GM23248 (cell line): ENCODE measurements at places on chromosomes 5 and 9.

DNA sequence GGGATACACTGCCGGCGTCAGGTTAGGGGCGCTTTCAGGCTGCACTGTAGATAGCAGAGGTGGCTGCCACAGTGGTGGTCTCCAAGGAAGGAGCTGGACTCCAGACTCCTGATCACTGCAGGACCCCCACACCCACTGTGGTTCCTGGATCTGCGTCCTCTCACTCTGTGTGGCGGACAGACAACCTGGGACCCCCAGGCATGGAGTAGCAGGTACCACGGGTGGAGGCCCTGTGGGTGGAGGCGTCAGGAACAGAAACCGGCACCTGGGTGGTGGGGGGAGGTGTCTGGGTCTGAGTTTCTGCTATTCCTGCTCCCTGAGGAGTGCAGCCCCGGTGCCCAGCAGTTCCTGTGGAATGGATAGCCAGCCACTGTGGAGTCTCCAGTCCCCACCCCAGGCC lies 75.1 kb upstream of the PCAT7 start:
- DNase-seq, result no peak

- DNase-seq, result no peak
These were observed 114.3 kb upstream of the STARD4 start for GRCh38 chr5:111626473-111627148.

- DNase-seq, result no peak
These were observed 46.2 kb upstream of the IFNE start for GRCh38 chr9:21528123-21528808.

DNA sequence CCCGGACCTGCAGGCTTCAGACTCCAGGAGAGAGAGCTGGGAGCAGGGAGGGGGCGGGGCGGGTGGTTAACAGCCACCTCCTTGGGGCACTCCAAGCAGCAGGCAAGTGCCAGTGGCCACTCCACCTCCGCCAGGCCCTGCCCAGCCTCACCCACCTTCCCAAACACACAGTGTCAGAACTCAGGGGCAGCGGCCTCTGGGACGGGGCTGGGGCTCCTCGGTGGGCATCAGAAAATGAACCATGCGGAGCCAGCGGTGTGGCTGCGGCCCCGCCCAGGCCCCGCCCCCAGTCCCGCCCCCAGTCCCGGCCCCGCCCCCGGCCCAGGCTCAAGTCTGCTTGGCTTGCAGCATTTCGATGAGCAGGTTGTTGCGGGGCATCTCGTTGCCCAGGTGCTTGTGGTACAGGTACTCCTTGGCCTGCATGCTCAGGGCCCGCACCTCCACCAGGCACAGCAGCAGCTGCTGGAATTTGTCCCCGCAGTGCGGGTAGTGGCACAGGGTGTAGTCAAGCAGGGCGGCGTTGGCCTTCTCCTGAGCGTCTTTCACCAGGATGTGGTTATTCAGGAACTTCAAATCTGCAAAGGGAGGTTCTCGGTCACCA lies 24.7 kb downstream of the NR5A1 start:
- no peak for DNase-seq

DNA sequence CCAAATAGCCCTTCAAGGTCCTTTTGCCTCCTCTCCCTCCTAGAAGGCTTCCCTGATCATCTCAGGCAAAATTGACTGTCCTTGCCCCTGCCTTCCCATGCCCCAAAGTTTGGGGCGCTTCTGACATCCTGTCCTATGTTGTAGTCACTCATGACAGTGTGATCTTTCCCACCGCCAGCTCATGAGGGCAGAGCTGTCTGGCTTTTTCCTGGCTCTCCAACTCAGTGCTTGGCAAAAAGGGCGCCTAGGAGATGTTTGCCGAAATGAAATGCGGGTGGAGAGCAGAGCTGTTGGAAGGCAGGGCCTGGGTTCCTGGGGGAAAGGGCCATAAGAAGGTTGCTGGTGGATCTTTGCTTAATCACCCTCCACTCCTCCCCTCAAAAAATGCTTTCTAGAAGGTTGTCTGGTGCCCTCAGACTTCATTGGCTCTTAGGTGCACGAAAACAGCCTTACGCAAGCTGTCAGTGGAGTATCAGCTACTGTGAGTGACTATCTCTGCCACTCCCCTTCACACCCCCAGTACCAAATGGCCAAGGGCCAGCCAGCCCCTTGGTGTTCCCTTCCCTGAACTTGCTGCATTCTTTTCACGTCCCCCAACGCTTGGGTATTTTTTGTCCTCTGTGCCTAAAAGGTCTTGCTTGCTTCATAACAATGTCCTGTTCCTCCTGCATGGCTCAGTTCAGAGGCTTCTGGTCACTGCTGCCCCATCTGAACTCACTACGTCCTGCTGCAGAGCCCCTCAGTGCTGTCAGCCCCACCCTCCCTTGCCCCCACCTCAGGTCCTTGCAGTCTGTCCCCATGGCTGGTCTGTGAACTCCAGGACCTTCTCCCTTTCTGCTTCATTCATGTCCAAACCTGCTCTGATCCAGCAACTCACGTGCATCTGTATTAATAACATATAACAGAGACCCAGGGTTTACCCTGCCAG lies 2.6 kb upstream of the SLC25A51 start:
- DNase-seq, result no peak
